ENCODE measurements at places on chromosomes 2 and 18.

GRCh38 chr18:78511666-78512601 is 467.7 kb upstream of the SALL3 start:
- no peak for DNase-seq

GRCh38 chr18:75714766-75715165 is 287.3 kb upstream of the SMIM21 start:
- DNase-seq, result peak; percentile 74

DNA sequence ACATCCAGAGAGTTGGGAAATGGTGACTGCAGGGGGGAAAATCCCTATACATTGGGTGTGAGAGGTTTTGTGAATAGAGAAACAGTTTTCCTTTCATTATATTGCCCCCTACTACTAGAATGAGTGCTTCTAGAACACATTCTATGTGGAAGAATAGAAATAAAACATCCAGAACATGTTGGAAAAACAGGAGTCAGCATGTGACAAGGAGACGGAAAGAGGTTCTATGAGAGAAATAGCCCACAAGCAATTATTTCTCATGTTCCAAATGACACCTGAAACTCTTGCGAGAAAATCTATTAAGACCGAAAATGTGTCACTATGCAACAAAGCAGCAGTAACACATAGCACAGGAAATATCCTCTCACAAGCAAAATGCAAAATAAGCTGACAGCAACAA is 202.7 kb upstream of the SPOPL start:
- no peak for DNase-seq

- DNase-seq, result no peak
These were observed 4.4 kb upstream of the CCDC150 start for GRCh38 chr2:196635156-196635555.

DNA sequence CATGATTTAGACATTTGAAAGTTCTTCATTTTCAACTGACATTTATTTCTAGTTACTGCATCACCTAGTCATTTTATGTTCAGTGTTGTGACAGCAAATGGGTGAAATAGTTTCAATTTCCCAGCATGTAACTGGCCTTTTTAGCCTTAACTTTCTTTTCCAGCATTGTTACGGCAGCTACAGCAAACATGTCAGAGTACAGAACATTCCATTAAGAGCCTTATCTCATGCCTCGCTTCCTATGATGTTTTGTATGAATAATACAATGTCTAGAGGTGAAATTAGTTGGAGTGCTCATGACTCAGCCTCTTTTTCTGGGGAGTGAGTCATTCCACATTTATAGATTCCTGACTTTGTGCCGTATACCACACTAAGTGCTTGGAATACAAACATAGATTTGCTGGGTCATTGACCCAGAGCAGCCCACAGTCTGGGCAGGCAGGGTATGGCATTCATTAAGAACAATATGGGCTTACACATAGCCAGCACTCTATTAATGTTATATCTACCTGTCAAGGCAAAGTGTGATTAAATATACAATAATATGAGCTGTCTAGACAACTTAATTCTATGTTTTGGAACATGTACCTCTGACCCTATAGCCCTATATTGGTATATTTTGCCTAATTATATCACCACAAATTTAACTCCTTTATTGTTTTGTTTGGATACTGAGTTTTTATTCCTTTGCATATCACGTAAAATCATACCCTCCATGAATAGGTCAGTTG is 72.2 kb downstream of the MAP2 start:
- DNase-seq, result peak; percentile 12
